Naive thymus-derived CD4-positive, alpha-beta T cell (primary cell): ENCODE measurements at places on chromosomes 7 and 10.
A peak's percentile ranks its signal among the peaks of the same experiment; 100 is the strongest.

GRCh38 chr7:95323410-95324129 is 762 bp downstream of the PON1 start:
- H3K27me3 ChIP-seq = no peaks in the 10 kb centered on the region
- no peak overlapping the region for H3K27ac ChIP-seq
- no peaks in the 10 kb centered on the region for H3K4me1 ChIP-seq
- DNase-seq = no peak
- no peaks in the 10 kb centered on the region for H3K36me3 ChIP-seq
- no peak overlapping the region for H3K4me3 ChIP-seq

DNA sequence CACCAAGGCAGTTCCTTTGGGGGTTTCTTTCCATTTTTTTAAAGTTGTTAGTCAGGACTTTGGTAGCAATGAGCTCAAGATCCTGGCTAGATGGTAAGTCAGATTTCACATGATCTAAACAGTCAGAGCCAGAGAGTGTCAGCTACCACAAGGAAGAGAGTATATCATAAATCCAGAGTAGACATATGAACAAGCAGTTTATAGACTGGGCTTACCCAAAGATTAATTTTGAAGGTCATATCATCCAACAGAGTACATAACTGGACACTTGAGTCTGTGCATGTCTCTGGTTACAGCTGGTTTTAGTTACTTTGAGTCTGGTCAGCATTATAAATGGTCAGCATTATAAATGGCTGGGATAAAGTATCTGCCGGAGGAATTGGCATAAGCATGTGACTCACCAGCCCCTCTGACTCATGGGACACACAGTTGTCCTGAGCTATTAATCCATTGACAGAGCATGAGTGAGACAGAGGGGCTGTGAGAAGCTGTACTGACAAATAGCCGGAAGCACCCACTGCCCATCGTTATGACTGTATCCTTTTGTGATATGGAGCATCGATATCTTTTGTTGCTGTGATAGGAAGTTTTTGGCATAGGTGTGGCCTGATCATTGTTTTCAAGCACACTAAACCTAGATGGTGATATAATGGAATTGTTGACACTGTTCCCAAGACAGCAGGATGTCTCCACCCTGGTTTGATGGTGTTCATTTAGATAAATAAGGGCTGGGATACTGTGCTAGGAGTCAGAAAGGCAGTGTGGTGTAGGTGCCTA is 19.3 kb downstream of the PPP1R3C start:
- H3K27me3 ChIP-seq = no peaks in the 10 kb centered on the region
- no peak overlapping the region for H3K27ac ChIP-seq
- no peaks in the 10 kb centered on the region for H3K4me1 ChIP-seq

GRCh38 chr10:23780331-23780730 is 341.5 kb downstream of the OTUD1 start:
- H3K36me3 ChIP-seq = no peaks in the 10 kb centered on the region
- no peak overlapping the region for H3K4me3 ChIP-seq
- H3K4me1 ChIP-seq = no peaks in the 10 kb centered on the region
- DNase-seq = no peak

- no peak overlapping the region for H3K4me3 ChIP-seq
- no peak overlapping the region for H3K27ac ChIP-seq
- no peak for DNase-seq
- H3K27me3 ChIP-seq = no peaks in the 10 kb centered on the region
- no peaks in the 10 kb centered on the region for H3K4me1 ChIP-seq
These were observed 66.5 kb downstream of the ANLN start for GRCh38 chr7:36456138-36456537.

DNA sequence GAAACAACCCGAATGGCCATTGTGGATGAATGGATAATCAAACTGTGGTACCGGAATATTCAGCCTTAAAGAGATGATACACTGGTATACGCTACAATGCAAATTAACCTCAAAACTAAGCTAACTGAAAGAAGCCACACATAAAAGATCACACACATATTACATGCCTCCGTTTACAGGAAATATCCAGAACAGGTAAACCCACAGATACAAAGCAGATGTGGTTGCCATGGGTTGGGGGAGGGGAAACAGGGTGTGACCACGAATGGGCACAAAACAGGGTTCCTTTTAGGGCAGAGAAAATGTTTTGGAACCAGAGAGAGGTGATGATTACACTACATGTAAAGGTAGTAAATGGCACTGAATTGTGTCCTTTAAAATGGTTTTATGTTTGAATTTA is 16.6 kb downstream of the ESYT2 start:
- peak overlapping the region; percentile 71 for H3K27ac ChIP-seq
- H3K36me3 ChIP-seq = peaks cover 3% of the 10 kb centered on the region
- peaks cover 53% of the 10 kb centered on the region for H3K4me1 ChIP-seq

DNA sequence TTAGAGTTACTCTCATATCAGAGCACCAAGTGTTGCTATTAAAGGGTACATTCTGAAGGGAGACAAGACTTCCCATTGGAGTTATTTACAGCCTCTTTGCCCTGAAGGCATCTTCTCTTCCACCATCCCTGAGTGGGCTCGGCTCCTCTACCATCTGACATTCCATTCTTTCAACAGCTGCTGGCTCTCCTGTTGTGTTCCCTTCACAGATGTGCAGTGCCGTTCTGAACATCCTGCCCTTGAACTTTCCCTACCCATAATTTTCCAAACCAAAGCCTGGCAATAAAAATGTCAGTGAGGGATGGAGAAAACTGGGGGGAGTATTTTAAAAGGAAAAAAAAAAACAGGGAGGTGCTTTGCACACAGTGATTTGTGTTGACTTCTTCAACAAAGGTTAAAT is 392.9 kb downstream of the KCNMA1 start:
- no peaks in the 10 kb centered on the region for H3K27me3 ChIP-seq
- no peak overlapping the region for H3K27ac ChIP-seq
- no peak overlapping the region for H3K4me3 ChIP-seq
- H3K4me1 ChIP-seq = no peaks in the 10 kb centered on the region

DNA sequence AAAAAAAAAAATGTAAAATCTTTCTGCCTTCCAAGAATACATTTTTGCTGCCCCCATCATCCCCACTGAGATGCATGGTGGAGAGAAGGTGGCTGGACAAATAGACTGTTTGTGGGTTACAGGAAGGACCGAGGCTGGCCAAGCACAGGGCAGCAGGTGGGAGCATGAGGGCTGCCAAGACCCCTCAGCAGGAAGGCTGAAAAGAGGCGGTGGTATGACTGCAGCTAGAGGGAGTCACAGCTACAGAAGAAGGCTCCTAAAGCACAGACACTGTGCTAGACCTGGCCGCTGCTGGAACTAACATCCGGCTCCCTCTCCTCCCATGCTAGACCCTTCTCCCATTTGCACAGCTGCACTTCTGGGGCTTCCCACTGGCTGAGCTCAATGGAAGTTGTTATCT is 289.6 kb downstream of the TCERG1L start:
- H3K36me3 ChIP-seq = no peaks in the 10 kb centered on the region
- H3K4me3 ChIP-seq = no peak overlapping the region
- no peak overlapping the region for H3K27ac ChIP-seq
- no peaks in the 10 kb centered on the region for H3K27me3 ChIP-seq

DNA sequence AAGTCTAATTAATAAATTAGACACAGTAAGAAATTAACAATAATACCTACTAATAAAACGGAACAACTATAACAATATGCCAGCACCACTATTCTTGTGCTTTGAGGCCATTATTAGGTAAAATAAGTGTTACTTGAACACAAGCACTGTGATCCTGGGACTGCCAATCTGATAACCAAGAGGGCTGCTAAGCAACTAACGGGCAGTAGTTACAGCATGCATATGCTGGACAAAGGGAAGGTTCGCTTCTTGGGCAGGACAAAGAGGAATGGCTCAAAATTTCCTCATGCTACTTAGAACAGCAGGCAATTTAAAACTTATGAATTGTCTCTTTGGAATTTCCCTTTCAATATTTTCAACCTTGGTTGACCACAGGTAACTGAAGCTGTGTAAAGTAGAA is 718.6 kb downstream of the SORCS3 start:
- no peaks in the 10 kb centered on the region for H3K36me3 ChIP-seq
- H3K27ac ChIP-seq = no peak overlapping the region
- no peak for DNase-seq
- no peaks in the 10 kb centered on the region for H3K27me3 ChIP-seq

DNA sequence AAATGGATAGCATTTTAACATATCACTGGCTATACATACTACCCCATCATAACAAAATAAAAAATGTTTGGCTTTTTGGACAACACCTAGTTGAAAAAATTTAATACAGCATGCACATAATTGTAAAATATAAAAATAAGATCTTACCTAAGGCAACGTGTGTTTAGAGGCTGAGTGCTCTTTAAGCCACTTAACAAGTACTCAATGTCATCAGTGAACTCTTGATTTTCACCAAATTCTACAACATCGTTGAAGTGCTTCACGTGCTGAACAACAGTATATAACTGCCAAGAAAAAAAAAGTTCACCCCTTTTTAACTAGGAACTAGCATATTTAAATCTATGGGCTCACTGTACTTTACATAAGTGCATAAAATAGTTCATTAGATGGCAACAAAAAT is 49.5 kb downstream of the WAPL start:
- H3K27ac ChIP-seq = no peak overlapping the region
- no peaks in the 10 kb centered on the region for H3K27me3 ChIP-seq
- H3K4me1 ChIP-seq = no peaks in the 10 kb centered on the region
- H3K36me3 ChIP-seq = peaks cover 13% of the 10 kb centered on the region
- H3K4me3 ChIP-seq = no peak overlapping the region

DNA sequence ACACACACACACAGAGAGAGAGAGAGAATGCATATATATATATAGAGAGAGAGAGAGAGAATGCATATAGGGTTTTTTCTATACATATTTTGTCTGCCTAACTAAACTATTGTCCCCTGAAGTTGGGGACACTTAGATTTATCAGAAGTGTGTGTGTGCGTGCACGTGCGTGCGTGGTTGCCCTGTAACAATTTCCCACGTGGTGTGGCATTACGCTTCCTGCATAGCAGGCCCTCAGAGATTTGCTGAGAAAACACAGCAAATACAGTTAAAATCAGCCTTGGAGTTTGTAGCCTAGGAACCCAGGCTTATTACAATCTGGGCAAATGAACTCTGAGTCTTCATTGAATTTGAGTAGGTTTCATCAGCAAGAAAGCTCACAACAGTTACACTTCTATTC is 14.7 kb downstream of the RNF32 start:
- H3K4me3 ChIP-seq = no peak overlapping the region
- no peak for DNase-seq
- no peaks in the 10 kb centered on the region for H3K27me3 ChIP-seq
- H3K4me1 ChIP-seq = no peaks in the 10 kb centered on the region
- no peaks in the 10 kb centered on the region for H3K36me3 ChIP-seq

DNA sequence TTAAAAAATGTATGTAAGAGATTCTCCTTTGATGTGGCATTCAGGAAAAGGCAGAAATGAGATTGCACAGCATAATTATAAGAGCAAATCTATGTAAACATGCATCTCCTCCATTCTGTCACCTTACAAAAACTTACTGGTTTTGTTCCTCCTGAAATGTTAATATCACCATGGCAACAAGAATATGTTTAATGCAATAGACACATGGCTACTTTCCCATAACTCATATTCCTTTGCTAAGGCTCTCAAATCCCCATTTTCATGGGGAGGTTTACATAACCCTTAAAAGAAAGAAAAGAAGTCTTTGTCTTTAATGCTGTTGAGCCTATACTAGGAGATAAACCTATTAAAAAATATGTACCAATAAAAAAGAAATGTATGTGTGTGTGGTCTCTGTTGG is 136.2 kb downstream of the ANK3 start:
- no peak for DNase-seq
- no peak overlapping the region for H3K27ac ChIP-seq
- H3K4me1 ChIP-seq = no peaks in the 10 kb centered on the region
- H3K36me3 ChIP-seq = no peaks in the 10 kb centered on the region
- H3K4me3 ChIP-seq = no peak overlapping the region

GRCh38 chr7:27269455-27269854 is 26.9 kb downstream of the EVX1 start:
- no peak for DNase-seq
- H3K27ac ChIP-seq = no peak overlapping the region
- H3K27me3 ChIP-seq = no peaks in the 10 kb centered on the region
- no peaks in the 10 kb centered on the region for H3K36me3 ChIP-seq
- no peaks in the 10 kb centered on the region for H3K4me1 ChIP-seq

GRCh38 chr7:135109976-135110375 is 37.9 kb upstream of the TMEM140 start:
- no peaks in the 10 kb centered on the region for H3K36me3 ChIP-seq
- H3K4me3 ChIP-seq = no peak overlapping the region
- no peaks in the 10 kb centered on the region for H3K27me3 ChIP-seq
- H3K4me1 ChIP-seq = no peaks in the 10 kb centered on the region

GRCh38 chr7:31067491-31067890 is 15.4 kb downstream of the ADCYAP1R1 start:
- no peaks in the 10 kb centered on the region for H3K27me3 ChIP-seq
- no peaks in the 10 kb centered on the region for H3K4me1 ChIP-seq
- H3K36me3 ChIP-seq = no peaks in the 10 kb centered on the region
- no peak overlapping the region for H3K27ac ChIP-seq

- no peaks in the 10 kb centered on the region for H3K27me3 ChIP-seq
- no peak overlapping the region for H3K4me3 ChIP-seq
- H3K36me3 ChIP-seq = no peaks in the 10 kb centered on the region
- no peaks in the 10 kb centered on the region for H3K4me1 ChIP-seq
These were observed 194.0 kb upstream of the PPP1R3A start for GRCh38 chr7:114112806-114113205.

GRCh38 chr7:127107601-127108007 is 145.1 kb downstream of the GRM8 start:
- H3K4me1 ChIP-seq = no peaks in the 10 kb centered on the region
- H3K27me3 ChIP-seq = no peaks in the 10 kb centered on the region
- peak; percentile 20 for DNase-seq

DNA sequence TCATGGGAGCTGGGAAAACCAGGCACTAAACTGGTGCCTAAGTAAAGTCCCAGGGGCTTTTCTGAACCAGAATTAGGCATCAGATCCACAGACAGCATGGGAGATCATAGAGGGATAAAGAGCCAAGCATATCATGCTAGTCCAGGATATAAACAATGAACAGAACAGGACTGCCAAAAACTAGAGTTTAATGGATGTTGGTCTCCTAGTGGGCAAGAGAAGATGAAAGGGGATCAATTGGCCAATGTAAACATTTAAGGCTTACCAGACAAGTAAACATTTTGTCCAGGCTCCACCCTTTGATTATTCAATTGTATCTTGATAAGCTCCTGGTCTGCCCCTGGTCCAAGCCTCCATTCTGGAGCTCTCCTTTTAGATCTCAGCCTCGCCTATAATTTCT is 18.9 kb downstream of the MACC1 start:
- no peak for DNase-seq
- H3K4me1 ChIP-seq = no peaks in the 10 kb centered on the region
